Left ventricle myocardium superior (tissue), 1 donor: ENCODE measurements at places on chromosomes 4 and X. TPM values are rescaled to one million over a fixed set of nuclear protein-coding genes. Genes with fewer than 3 reads are reported as not detected.

Gene MGARP
- 0.62 TPM for total RNA-seq

Gene TLR1
- total RNA-seq, result 5.0 TPM

Gene PRKG2
- 0.17 TPM for total RNA-seq

Gene DCHS2
- total RNA-seq, result not detected

Gene RXFP1
- not detected for total RNA-seq

Gene ENAM
- 1.9 TPM for total RNA-seq

Gene MTNR1A
- not detected for total RNA-seq

Gene MAGED4
- total RNA-seq, result 1.1 TPM

Gene TLR2
- 4.0 TPM for total RNA-seq

Gene TENM3
- 6.8 TPM for total RNA-seq

Gene H2BW2
- not detected for total RNA-seq

Gene ZAR1
- total RNA-seq, result not detected
